ENCODE measurements at places on chromosomes 1 and 21. TPM values are rescaled to one million over a fixed set of nuclear protein-coding genes. Genes with fewer than 3 reads are reported as not detected.

The LCE1D gene
- not detected for total RNA-seq

GRCh38 chr1:94876362-94876761 lies 50.5 kb downstream of the CNN3 start:
- no peaks in the 10 kb centered on the region for H3K27me3 ChIP-seq
- H3K36me3 ChIP-seq = peaks cover 15% of the 10 kb centered on the region
- DNase-seq = no peak
- H3K4me1 ChIP-seq = no peaks in the 10 kb centered on the region
- no peak overlapping the region for H3K27ac ChIP-seq

- peak; percentile 93 for DNase-seq
- peak within 1 kb of the TSS; percentile 83 for H3K4me3 ChIP-seq
- no peaks in the 10 kb centered on the region for H3K36me3 ChIP-seq
- H3K27ac ChIP-seq = no peak within 1 kb of the TSS
- no peaks in the 10 kb centered on the region for H3K27me3 ChIP-seq
Observed at GRCh38 chr1:32900956-32901822, at the start of gene TMEM54. Gene TMEM54, minus strand, starts transcription at chr1:32901389. Its CDS starts 151 bp downstream, at chr1:32901238.

- no peaks in the 10 kb centered on the region for H3K4me1 ChIP-seq
- H3K36me3 ChIP-seq = no peaks in the 10 kb centered on the region
- H3K4me3 ChIP-seq = no peak overlapping the region
- H3K27me3 ChIP-seq = no peaks in the 10 kb centered on the region
- no peak overlapping the region for H3K27ac ChIP-seq
Observed at GRCh38 chr21:46163380-46163779, 8.0 kb upstream of the FTCD start.

DNA sequence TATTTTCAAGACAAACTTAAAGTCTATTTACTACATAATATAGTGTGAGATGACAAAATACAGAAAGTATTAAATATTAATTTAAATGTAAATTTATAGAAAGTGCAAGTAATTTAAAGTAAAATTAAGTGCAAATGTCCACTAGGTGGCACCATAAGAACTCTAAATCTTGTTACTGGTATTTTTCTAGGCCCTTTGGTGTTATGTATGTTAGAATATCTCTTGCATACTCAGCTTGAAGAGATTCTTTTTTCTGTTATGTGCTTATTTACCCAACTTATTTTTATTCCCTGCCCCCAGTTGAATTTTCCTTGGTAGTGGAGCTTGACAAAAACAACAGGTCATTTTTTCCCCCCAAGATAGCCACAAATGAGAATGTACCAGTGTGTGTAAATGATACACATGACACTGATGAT lies 71.5 kb downstream of the RPS6KC1 start:
- DNase-seq = no peak
- H3K27ac ChIP-seq = no peak overlapping the region
- no peaks in the 10 kb centered on the region for H3K4me1 ChIP-seq
- H3K36me3 ChIP-seq = no peaks in the 10 kb centered on the region
- H3K27me3 ChIP-seq = no peaks in the 10 kb centered on the region

Data from pancreas (tissue), 10 donors.